ENCODE measurements at places on chromosomes 6 and 20.

DNA sequence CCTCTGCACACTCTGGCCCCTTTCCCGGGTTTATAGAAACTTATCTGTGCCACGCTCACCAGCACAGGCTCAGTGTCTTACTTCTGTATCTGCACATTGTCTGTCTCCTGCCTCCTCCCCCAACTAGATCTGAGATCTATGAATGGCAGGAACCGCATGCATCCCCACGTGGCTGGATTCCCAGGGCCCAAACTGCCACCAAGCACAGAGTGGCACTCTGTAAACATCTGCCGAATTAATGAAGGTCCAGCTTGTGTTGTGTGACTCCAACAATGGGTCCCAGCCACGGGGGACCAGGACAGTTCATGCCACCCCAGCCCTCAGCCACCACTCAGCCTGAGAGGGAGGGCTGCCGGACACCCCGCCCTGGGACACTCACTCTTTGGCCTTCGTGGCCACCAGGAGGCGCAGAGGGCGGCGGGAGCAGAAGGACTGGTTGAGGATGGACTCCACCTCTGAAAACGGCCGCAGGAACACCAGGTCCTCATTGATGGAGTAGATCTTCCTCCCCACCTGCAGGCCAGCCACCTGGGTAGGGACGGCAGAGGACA lies 171.1 kb downstream of the PREX1 start:
- DNase-seq, result no peak

DNA sequence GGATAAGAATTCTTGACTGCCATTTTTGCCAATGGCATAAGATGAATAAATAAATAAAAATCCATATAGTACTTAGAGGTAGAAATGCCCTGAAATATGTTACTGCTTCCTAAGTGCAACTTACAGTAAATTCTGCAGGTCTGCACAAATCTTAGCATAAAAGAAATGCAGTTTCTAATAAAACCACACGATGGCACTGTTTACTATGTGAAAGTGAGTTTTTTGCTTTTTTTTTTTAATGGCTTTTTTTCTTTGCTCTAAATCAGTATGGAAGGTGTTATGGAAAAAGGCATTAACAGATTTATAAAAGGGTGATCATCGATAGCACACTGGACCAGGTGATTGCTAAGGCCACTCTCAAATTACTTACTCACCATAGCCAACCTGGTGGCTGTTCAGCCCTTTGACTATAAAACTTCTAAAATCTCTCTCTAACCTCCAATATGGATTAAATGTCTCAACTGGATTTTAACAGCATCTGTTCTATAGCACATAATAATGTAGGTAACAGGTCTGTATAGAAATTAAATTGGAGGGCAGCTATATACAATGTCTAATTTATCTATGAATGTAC lies 45.8 kb downstream of the AHI1 start:
- no peak for DNase-seq

DNA sequence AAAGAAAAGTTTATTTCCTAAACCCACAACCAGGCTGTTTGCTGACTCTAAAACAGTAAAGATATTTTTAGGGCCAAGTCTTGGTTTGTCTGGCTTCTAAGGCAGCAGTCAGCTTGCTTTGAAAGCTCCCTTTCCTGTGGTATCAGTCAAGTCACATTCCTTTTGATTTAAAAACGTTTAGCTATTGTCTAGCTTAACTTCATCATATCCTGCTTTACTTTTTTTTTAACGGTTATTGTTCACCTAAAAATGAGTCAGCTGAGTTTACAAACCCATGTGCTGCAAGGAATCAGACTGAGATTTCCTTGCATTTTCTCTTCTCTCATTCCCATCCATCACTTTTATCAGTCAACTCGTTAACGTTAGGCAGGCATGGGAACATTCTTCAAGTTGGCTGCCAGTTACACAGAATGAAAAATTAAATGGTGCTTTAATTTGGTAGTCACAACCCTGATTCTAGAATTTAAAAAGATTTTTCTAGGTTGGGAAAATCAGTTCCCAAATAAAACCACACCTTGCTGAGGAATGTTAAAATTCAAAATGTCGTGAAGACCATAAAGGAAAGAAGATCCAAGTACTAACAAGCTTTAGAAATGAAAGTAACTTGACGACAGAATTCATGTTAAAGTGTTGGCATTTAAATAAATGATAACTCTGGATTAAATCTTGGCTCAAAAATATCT lies 45.9 kb downstream of the ELOVL5 start:
- no peak for DNase-seq

GRCh38 chr6:70707893-70708292 lies 40.2 kb downstream of the SMAP1 start:
- DNase-seq, result no peak

- no peak for DNase-seq
Observed at GRCh38 chr20:62254021-62254724, 15.9 kb downstream of the OSBPL2 start.

DNA sequence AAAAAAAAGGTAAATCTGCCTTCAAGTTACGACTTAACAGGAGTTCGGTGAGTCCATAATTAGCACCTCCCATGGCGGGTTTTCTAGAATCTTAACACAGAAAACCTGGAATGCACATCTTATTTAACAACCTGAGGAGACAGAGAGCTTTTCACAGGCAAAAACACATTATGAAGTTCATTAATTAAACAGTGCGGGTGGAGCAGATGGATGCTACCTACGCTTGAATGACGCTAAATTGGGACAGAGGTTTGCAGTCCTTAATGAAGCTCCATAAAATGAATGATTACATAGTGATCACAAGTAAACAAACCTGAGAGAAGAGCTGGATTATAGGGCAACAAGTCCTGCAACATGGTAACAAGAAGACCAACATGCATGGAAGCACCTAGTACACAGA lies 81.0 kb downstream of the INSM1 start:
- no peak for DNase-seq

DNA sequence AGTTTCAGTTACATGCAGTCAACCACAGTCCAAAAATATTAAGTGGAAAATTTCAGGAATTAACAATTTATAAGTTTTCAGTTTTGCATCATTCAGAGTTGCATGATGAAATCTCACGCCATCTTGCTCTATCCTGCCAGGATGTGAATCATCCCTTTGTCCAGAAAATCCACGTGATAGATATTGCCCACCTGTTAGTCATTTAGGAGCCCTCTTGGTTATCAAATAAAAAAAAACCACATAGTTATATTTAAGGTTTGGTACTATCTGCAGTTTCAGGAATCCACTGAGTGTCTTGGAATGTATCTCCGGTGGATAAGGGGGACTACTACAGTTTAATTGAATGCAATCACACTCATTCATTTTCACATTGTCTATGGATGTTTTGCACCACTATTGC lies 1249.0 kb upstream of the CITED2 start:
- no peak for DNase-seq

GRCh38 chr6:43956478-43956877 lies 170.8 kb downstream of the MRPL14 start:
- DNase-seq, result no peak

GRCh38 chr20:1577906-1578305 lies 20.4 kb upstream of the SIRPD start:
- no peak for DNase-seq

GRCh38 chr6:43953794-43954310 lies 173.4 kb downstream of the MRPL14 start:
- no peak for DNase-seq

GRCh38 chr6:7136859-7137334 lies 29.1 kb downstream of the RREB1 start:
- no peak for DNase-seq

DNA sequence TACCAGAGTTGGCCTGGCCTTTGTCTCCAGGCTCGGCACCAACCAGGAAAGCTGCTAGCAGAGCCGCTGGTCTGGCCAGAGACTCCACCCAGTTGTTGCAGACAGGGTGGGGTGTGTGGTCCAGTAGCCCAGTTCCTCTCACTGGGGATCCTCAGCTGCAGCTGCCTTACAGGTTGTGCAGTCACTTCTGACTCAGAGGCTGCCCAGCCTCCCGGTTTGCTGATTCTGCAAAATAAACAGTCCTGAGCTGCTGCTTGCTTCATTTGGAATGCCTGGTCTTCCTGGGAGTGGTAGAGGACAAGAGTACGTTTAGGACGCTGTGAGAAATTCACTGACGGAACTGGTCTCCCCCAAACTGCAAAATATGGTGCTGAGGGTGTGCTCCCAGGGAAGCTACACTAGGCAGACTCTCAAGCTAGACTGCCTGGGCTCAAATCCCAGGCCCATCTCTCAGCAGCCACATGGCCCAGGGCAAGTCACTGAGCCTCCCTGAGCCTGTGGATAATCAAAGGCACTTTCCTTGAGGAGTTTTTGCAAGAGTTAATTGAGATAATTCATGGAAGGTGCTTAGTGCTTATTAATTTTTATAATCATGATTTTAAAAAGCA lies 246.1 kb downstream of the TFAP2C start:
- no peak for DNase-seq

DNA sequence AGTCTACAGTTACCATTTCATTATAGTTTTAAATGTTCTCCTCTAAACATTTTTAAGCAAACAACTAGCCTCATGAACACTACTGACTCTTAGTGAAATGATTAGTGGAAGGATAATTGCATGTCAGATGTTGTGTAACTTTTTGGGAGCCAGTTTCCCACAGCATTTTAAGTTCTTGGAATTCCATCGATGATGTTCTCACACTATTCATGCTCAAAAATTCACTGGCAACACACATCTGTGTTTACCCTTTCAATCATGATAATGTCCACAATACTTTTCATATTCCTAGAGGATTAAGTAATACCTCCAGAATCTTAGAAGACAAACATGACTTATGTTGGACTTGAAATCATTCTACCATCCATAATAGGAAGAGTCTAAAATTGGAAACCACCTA lies 678.1 kb upstream of the ID4 start:
- DNase-seq, result no peak

GRCh38 chr6:152948150-152948768 lies 34.6 kb downstream of the FBXO5 start:
- no peak for DNase-seq

DNA sequence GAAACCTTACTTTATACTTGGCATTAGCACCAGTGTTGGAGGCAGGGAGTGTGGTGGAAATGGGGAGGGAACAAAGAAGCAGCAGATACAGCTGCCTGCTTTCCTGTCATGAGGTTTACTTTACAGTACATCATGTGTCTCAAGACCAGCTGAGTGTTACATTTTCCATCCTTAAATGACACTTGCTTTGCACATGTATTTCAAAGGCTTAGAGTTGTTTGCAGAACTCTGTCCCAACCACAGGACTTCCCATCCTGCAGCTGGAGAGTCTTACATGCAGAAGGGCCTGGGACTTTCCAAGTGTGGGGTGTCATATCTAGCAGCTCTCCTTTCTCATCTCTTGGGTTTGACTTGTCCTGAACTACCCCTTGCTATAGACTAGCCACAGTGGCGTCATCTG lies 395.9 kb downstream of the DHX35 start:
- no peak for DNase-seq

GRCh38 chr20:31684153-31685015 lies 38.3 kb downstream of the BCL2L1 start:
- DNase-seq, result no peak

DNA sequence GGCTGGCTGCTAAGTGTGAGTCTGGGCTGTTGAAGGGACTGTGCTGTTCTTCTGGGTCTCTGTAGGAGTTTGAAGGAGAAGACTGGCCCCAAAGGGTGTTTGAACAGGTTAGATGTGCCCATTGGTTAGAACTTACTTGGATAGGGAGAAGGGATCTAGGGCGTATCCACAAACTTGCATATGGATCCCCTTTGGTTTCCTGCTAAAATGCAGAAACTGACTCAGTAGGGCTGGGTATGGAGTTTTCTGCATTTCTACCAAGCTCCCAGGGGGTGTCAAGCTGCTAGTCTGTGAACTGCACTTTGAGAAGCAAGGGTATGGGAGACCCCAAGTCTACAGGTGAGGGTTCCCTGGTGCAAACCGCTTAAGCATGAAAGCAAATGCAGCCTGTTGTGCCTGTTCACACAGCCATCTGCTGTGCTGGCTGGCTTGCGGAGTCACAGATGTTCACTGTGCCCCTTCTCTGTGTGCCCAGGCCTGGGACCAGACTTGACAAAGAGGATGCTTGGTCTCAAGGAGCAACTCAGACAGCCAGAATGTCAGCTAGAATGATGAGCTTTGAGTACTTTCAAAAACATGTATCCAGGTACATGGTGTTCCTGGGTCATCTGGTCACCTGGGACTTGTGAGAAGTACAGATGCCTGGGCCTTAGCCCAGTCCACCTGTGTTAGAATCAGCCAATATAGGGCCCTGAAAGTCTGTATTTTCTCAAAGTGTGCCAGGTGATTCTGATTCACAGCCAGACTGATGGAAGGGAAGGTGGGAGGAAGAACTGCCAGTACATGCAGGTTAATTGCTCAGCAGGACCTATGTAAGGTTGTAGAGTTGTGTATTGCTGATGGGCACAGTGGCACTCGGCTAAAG lies 7.4 kb downstream of the PPP1R16B start:
- DNase-seq, result no peak

DNA sequence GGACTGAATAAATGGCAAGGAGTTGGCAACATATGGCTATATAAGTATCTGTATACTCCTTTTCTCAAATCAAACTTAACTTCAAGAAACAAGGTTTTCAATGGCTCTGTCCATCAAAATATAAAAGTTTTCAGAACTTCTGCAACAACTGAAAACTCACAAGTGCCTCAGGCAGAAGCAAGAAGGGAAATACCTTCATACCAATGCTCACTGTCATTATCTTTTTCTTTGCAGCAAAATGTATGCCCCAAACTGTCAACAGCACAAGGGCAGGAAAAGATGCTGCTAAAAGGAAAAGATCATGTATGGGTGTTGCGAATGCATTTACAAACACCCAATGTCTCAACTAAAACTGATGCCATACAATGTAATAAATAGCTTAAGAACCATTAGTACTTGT lies 45.9 kb downstream of the PTPRK start:
- no peak for DNase-seq

- no peak for DNase-seq
Observed at GRCh38 chr20:43363506-43363905, 94.2 kb upstream of the SRSF6 start.

DNA sequence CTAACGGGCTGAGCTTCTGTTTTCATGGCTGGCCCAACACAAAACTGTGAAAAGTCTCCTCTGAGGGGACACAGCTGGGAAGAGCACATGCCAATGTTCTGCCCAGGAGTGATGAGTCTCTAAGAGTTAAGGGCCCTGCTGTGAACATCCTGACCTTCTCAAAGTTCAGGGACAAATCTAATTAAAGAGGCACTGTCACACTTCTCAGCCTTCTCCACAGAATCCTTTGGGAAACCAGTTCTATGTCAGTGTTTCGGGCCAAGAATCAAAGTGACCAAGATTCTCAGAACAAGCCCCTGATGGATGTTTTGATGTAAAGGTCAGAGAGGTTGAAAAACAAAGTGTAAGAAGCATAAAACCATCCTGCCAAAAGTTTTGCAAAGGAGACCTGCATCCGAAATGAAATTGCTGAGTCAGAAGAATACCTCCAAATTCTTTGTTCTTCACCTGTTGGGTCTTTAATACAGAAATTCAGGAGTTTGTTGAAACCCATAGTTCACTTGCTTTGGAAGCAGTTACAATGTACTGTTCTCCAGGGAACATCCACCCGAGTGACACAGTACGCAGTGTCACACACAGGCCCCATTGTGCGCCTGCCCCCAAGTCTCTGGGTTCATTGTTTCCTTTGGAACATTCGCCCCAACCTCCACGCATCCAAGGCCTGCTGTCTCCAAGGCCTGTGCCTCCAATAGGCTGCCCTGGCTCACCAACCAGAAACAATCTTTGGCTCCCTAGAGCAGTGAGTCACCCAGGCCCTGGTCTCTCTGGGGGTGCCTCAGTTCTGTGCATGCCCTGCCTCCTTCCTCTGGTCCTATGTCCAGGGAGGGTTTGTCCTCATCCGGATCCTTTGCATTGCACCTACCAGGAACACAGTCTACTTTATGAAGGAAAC lies 65.5 kb upstream of the QKI start:
- DNase-seq, result no peak

All from esophagus squamous epithelium (tissue), 5 donors.